HL-60 (cell line): ENCODE measurements at places on chromosomes 5 and 9.

GRCh38 chr5:72723581-72723980 lies 92.9 kb upstream of the TNPO1 start:
- DNase-seq = no peak

GRCh38 chr9:126697330-126697729 lies 83.6 kb downstream of the LMX1B start:
- DNase-seq = no peak

- DNase-seq = no peak
Measured at GRCh38 chr5:96649251-96649662, 12.9 kb upstream of the CAST start.

DNA sequence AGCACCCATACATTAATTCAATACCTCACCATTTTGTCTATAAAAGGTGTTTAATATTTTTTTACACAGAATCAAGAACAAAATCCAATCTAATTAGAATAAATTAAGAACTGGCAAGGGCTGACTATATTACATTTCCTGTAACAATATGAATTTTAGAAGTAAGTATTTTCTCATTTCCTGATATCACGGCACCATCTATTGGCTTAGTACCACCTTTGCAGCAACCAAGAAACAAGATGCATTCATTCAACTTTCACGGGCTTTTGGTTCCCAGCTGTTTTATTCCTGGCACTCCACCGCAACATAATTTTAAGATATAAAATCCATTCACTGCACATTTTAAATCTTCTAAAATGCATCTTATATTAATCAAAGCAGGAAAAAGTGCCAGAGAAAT lies 20.6 kb downstream of the PSMB7 start:
- no peak for DNase-seq

DNA sequence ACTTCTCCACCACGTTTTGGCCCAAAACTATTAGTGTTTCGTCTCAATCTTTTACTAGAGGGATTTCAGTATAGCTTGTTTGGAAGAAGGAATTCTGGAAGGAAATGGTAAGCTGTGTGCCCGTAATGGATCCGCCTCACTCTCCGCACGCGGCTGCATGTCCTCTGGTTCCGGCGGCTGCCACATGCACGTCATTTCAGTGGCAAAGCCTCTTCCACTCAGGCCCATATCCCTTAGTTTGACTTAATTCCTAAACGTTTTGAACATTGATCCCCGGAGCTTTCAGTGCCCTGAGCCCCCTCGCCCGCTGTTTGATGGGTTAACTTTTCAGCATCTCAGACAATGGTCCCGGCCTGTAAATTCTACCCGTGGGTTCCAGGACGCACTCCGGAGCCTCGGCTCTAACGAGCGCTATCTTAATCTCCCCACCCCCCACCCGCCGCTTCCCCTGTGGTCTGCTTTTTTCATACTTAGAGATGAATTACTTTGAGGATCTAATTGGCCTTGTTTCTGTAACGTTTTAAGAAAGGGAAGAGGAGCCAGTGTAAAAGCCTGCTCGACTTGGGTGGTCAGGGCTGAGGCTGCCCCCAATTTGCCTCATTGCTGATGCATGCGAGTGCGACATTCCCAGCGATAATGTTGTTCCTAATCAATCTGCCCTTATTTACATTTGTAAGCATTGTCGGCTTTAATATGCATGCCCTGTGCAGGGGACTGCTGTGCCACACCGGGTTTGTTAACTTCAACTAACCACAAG lies 4.6 kb downstream of the PTCH1 start:
- no peak for DNase-seq

GRCh38 chr5:404666-405241 lies 38.2 kb upstream of the EXOC3 start:
- no peak for DNase-seq

DNA sequence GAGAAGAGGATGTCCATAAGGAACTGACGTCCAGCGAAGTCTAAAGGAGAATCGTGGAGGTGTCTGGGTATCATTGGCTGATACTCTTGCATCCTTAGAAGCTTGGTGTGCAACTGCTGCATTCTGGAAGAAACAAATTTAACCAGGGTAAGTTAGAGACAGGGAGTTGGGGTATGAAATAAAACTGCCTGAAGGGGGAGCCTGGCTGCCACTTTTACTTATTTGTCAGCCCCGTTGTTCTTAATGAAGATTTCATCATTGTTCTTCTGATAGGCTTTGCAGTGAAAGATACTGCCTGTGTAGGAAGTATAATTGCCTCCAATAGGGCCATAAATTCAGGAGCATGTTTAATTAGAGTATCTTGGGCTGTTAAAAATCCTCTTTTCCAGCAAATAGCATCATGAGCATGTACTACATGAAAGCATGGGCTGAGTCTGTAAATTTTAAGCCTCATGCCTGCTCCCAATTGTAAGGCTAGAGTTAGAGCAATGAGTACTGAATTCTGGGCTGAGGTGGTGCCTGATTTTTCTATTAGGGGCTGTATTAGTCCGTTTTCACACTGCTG lies 1264.5 kb upstream of the ACO1 start:
- DNase-seq = no peak
